Activated CD4-positive, CD25-positive, alpha-beta regulatory T cell treated with anti-CD3 and anti-CD28 coated beads, Interleukin-2, amount 50 U/mL, for 72 hours (primary cell): ENCODE measurements at places on chromosomes 5 and 9.
A peak's percentile ranks its signal among the peaks of the same experiment; 100 is the strongest.

GRCh38 chr9:128245421-128246151 lies 30.2 kb downstream of the GOLGA2 start:
- DNase-seq, result no peak

- DNase-seq, result peak; percentile 27
Observed at GRCh38 chr5:132475987-132476875, 14.3 kb downstream of the IRF1 start.

DNA sequence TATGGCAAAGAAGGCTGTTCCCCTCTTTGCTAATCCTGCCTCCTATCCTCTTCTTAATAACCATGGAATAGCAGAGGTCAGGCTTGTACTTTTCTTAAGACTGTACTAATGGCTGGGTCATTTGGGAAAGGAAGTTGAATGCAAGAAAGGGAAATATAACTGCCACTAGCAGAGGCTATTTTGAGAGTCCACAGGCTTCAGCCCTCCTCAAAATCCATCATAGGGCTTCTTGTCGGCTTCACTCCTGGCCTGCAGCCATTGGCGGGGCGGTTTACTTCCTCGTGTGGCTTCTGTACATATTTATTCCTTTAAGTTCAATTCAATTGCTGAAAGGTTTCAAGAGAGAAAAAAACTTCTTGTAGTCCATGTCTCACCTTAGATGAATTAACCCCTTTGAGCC lies 2.8 kb upstream of the PARP8 start:
- DNase-seq, result no peak

DNA sequence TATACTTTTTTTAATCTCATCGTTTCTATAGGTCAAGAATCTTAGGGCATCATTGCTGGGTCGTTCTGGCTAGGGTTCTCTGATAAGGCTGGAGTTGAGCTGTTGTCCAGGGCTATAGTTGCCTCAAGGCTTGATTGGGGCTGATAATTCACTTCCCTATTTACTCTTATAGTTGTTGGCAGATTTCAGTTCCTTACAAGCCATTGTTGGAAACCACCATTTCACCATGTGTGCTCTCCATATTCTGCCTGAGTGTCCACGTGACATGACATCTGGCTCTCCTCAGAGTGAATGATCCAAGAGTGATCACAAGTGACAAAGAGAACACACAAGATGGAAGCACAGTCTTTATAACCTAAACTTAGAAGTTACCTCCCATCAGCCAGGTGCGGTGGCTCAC lies 852.2 kb downstream of the EFNA5 start:
- no peak for DNase-seq

GRCh38 chr5:77563475-77563874 lies 71.4 kb upstream of the WDR41 start:
- no peak for DNase-seq

DNA sequence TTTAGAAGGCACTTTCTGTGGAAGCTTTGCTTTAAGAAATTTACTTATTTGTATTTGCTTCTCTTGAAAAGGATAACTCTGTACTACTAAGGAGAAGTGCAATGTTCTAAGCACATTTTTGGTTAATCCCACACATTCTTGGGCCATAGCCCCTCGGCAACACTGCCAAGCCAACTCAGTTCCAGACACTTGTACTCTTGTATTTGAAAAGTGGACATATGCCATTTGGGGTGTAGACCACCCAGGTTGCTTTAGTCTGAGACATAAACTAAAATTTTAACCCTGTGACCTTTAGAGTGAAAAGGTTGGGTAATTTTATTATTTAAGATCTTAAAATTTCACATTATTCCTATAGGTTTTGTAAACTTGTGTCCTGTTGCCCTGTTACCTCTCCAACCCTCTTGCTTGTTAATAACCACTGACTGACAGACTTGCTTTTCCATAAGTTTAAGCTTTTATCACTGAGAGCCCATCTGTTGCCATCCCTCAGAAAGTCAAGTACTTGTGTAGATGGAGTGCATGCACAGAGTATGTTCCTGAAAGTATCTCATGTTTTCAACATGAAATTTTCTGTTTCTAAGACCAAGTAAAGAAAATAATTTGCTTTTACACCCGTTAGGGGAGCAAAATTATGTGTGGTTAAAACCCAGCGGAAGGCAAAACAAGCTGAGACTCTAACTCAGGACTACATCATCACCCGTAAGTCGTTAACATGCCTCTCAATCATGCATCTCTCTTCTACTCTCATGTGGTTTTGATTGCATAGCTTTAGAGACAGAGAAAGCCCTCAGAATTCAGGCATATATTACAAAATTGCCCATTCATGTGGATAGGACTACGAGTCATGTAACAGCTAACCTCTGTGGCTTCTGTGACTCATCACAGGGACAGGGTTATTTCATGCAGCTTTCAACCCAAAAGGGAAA lies 117.3 kb downstream of the GDNF start:
- DNase-seq, result no peak

- no peak for DNase-seq
Observed at GRCh38 chr5:8884029-8884428, 661.8 kb downstream of the SEMA5A start.

DNA sequence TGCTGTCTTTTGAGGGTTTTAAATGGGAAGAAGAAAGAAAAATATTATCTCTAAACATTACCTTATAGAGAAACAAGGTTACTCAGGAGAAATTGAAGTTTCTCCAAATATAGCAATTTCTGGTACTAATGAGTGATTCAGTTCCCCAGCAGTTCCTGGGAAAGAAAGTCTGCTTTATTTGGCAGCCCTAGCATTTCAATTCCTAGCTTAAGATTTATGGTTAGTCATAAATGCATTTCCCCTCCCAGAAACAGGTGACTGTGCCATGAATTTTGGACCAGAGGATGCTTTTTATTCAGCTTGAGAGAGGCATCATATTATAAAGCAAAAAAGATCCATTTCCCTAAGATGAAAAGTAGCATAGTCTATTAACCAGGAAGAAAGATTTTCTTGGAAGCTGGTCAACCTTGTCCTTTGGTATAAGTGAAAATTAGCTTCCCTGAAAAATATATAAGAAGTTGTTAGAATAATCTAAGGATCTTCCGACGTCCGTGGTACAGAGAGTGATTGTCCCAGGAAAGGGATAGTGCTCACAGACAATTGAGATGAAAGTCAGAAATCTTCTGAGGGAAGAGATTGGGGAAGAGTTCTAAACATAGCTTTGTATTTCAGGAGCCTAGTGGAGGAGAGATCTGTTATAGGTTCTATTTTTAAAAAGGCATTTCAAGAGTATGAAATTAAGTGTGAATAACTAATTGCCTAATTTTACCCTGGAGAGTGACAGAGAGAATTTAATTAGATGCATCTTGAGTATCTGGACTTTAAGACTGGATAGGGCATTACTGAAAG lies 164.9 kb downstream of the ESM1 start:
- no peak for DNase-seq

DNA sequence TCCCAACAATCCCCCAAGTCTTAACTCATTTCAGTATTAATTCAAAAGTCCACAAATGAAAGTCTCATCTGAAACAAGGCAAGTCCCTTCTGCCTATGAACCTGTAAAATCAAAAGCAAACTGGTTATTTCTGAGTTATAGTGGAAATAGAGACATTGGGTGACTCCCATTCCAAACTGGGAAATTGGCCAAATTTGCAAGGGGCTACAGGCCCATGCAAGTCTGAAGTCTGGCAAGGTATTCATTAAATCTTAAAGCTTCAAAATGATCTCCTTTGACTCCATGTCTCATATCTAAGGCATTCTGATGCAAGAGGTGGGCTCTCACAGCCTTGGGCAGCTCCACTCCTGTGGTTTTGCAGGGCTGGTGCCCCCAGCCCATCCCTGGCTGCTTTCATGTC lies 167.9 kb downstream of the HTR1A start:
- DNase-seq, result no peak

- no peak for DNase-seq
Observed at GRCh38 chr5:66898241-66898995, 298.2 kb downstream of the CD180 start.

- no peak for DNase-seq
Observed at GRCh38 chr9:129962451-129962864, 80.5 kb downstream of the FNBP1 start.

GRCh38 chr9:122975196-122975595 lies 34.4 kb downstream of the RABGAP1 start:
- no peak for DNase-seq

- no peak for DNase-seq
Observed at GRCh38 chr5:54492178-54492577, 25.4 kb upstream of the SNX18 start.
